ENCODE measurements at places on chromosomes 1 and 21. TPM values are rescaled to one million over a fixed set of nuclear protein-coding genes. Genes with fewer than 3 reads are reported as not detected.

CFAP74 gene
- total RNA-seq: 0.09 TPM

FALEC gene
- total RNA-seq: 0.19 TPM

GPR3 gene
- total RNA-seq: 0.09 TPM

PLEKHN1 gene
- total RNA-seq: 0.14 TPM

GRCh38 chr1:35559317-35559944 is 1.8 kb downstream of the NCDN start:
- H3K4me1 ChIP-seq: peaks cover 43% of the 10 kb centered on the region
- H3K27me3 ChIP-seq: no peaks in the 10 kb centered on the region
- H3K36me3 ChIP-seq: peaks cover 13% of the 10 kb centered on the region
- DNase-seq: no peak

DNA sequence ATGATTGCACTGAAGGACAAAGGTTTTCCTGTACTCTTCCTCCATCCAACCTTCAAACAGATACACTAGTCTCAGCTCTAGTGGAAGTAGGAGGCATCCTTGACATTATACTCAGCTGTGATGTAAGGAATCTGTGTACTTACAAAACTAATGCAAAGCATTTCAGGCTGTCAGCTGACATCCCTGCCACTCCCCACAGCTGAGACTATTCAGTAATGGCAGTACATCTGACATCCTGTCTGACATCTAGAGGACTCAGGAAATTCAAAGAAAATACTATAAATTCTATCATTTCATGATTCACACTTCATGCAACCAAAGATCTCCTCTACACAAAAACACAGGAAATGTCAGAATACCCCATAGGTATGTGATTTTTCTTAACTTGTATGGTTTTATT is 325.8 kb downstream of the SMYD3 start:
- no peaks in the 10 kb centered on the region for H3K4me1 ChIP-seq
- no peaks in the 10 kb centered on the region for H3K27me3 ChIP-seq
- H3K4me3 ChIP-seq: no peak overlapping the region
- no peak overlapping the region for H3K27ac ChIP-seq
- no peaks in the 10 kb centered on the region for H3K36me3 ChIP-seq

- peak; percentile 80 for DNase-seq
- H3K36me3 ChIP-seq: no peaks in the 10 kb centered on the region
- H3K27ac ChIP-seq: no peak overlapping the region
- H3K27me3 ChIP-seq: no peaks in the 10 kb centered on the region
- H3K4me1 ChIP-seq: no peaks in the 10 kb centered on the region
Observed at GRCh38 chr1:65687428-65688214, 105.1 kb upstream of the PDE4B start.

DNA sequence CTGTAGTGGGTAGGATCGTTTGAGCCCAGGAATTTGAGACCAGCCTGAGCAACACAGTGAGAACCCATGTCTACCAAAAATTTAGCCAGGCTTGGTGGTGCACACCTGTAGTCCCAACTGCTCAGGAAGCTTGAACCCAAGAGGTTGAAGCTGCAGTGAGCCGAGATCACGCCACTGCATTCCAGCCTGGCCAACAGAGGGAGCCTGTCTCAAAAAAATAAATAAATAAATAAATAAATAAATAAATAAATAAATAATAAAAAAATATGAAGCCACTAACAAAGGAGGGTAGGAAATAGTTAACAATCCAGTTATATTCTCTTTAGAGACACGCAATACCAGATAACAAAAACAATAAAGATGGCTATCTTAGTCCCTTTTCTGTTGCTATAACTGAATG is 11.9 kb upstream of the CBR3 start:
- H3K27ac ChIP-seq: no peak overlapping the region
- H3K4me1 ChIP-seq: peaks cover 19% of the 10 kb centered on the region
- DNase-seq: no peak
- H3K4me3 ChIP-seq: no peak overlapping the region
- H3K36me3 ChIP-seq: no peaks in the 10 kb centered on the region
- peaks cover 2% of the 10 kb centered on the region for H3K27me3 ChIP-seq

GRCh38 chr1:175075572-175076568 is 8.2 kb downstream of the TNN start:
- no peak for DNase-seq
- H3K27me3 ChIP-seq: no peaks in the 10 kb centered on the region
- no peaks in the 10 kb centered on the region for H3K36me3 ChIP-seq
- no peak overlapping the region for H3K27ac ChIP-seq
- H3K4me1 ChIP-seq: peaks cover 10% of the 10 kb centered on the region

GRCh38 chr1:19462781-19463503 is 22.4 kb downstream of the CAPZB start:
- peaks cover 6% of the 10 kb centered on the region for H3K36me3 ChIP-seq
- H3K4me1 ChIP-seq: peaks cover 24% of the 10 kb centered on the region
- peak; percentile 85 for DNase-seq
- H3K27me3 ChIP-seq: no peaks in the 10 kb centered on the region
- H3K27ac ChIP-seq: peak overlapping the region; percentile 85

DNA sequence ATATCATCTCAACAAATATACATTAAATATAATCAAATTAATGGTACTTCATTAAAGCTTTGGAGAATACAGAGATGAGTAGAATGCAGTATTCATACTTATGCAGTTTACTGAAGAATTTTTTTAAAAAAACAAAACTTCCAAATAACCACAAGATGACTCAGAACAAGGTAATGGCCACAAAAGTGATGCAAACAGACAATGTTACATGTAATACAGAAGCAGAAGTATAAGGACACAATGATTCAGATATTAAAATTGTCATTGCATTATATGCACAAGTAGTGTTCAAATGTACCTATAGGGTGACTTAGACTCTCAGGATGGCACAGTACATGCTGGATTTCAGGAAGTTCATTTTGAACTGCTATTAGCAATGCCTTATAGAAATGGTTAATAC is 227.2 kb upstream of the ST6GALNAC5 start:
- H3K4me3 ChIP-seq: no peak overlapping the region
- H3K36me3 ChIP-seq: no peaks in the 10 kb centered on the region
- no peaks in the 10 kb centered on the region for H3K27me3 ChIP-seq

DNA sequence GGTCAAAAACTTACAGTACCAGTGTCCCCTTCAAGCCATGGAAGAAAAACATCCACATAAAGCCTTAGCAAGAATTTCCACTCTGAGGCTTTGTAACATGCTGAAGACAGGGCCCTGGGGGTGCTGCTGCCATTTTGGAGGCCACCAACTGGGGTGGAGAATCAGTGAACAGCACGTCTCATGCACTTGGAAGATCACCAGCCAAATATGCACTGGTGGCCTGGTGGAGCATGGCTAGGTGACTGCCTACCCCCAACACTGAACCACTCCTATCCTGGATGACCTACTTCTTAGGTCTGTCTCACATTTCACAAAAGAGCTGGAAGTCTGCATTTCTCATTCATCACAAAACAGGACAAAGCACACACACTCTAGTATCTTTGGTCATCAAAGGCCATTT is 126.4 kb downstream of the COL24A1 start:
- no peak overlapping the region for H3K4me3 ChIP-seq
- no peak overlapping the region for H3K27ac ChIP-seq
- H3K4me1 ChIP-seq: no peaks in the 10 kb centered on the region
- no peaks in the 10 kb centered on the region for H3K36me3 ChIP-seq
- no peaks in the 10 kb centered on the region for H3K27me3 ChIP-seq

DNA sequence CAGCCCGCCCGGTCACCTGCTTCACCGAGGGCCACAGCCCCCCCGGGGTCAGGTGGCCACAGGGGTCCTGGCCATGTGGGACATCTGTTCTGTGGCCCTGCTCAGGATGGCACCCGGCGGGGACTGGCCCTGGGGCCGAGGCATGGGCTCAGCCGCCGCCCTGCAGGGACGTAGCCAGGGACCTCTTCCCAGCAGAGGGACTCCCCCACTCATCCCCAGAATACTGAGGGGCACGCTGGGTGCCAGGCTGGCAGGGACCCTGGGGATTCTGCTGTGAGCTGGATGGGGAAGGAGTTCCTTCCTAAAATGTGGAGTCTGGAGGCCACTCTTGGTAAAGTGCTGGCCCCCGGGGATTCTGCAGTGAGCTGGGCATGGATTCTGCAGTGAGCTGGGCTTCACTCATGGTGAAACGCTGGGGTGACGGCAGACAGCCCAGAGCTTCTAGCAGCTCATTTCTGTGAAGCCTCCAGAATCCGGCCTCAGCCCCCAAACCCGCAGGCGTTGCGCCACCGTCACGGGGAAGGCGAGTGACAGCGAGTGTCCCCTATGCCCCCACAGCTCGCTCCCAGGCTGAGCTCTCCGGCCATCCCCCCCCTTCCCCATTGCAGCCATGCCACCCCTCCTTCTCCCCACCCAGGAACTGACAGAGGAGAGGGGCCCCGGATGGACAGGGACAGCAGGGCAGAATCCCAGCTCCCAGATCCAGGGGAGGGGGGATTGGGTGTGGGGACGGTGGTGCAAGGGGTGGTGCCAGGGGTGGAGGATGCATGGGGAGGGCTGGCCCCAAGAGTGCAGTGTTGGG is 1.4 kb downstream of the ITGB2 start:
- peaks cover 21% of the 10 kb centered on the region for H3K36me3 ChIP-seq
- H3K4me1 ChIP-seq: peaks cover 17% of the 10 kb centered on the region
- no peak for DNase-seq
- H3K4me3 ChIP-seq: peak overlapping the region; percentile 72
- H3K27ac ChIP-seq: peak overlapping the region; percentile 75
- no peaks in the 10 kb centered on the region for H3K27me3 ChIP-seq

- no peak overlapping the region for H3K27ac ChIP-seq
- H3K4me1 ChIP-seq: peaks cover under 1% of the 10 kb centered on the region
- no peak for DNase-seq
- H3K36me3 ChIP-seq: no peaks in the 10 kb centered on the region
- H3K4me3 ChIP-seq: no peak overlapping the region
Observed at GRCh38 chr1:234856845-234857245, 246.9 kb upstream of the IRF2BP2 start.

DNA sequence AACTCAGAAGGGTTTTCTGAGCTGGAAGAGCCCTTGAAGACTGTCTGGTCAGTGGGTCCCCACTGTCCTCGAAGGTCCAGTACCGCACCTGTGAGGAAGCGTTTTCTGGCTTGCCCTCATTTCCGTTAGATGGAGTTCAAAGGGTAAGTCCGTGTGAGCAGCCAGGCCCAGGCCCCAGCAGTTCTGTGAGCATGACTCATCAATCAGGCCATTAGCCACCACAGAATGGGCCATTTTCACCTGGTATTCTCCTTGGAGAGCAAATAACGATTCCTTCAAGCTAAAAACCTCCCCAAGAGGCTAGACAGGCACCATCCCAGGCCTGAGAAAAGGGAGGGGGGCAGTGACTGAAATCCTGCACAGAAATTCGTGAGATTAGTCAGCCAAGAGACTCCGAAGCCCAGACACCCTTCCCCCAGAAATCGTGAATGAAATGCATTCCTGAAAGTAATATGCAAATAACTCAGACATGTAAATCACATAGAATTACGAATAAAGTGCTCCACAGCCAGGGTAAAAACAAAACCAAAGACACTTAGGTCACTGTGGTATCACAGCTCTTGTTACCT is 66.0 kb downstream of the BCAR3 start:
- H3K27ac ChIP-seq: no peak overlapping the region
- DNase-seq: no peak
- no peak overlapping the region for H3K4me3 ChIP-seq
- H3K4me1 ChIP-seq: no peaks in the 10 kb centered on the region
- H3K27me3 ChIP-seq: no peaks in the 10 kb centered on the region

DNA sequence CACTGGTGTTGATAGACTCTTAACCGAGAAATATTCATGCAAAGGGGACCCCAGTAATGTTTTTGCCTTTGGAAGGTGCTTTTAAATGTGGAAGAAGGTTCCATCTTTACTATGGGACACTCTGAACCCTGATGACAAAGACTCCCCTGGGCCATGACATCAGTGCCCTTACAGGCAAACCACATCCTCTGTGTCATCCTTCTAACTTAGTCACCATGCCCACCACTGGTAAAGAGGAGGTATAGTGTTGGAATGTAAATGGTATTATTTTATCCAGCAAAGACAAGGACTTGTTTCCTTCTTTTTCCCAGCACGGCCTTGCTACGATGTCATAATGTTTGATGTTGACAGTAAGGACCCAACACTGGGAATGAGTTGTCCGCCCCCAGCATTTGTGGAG is 12.6 kb downstream of the METTL13 start:
- no peaks in the 10 kb centered on the region for H3K4me1 ChIP-seq
- no peak for DNase-seq
- H3K27ac ChIP-seq: no peak overlapping the region
- no peak overlapping the region for H3K4me3 ChIP-seq
- H3K27me3 ChIP-seq: no peaks in the 10 kb centered on the region

- no peak overlapping the region for H3K27ac ChIP-seq
- no peaks in the 10 kb centered on the region for H3K4me1 ChIP-seq
- H3K4me3 ChIP-seq: no peak overlapping the region
- no peaks in the 10 kb centered on the region for H3K27me3 ChIP-seq
- no peak for DNase-seq
Observed at GRCh38 chr1:46363121-46363520, 22.5 kb downstream of the NSUN4 start.

DNA sequence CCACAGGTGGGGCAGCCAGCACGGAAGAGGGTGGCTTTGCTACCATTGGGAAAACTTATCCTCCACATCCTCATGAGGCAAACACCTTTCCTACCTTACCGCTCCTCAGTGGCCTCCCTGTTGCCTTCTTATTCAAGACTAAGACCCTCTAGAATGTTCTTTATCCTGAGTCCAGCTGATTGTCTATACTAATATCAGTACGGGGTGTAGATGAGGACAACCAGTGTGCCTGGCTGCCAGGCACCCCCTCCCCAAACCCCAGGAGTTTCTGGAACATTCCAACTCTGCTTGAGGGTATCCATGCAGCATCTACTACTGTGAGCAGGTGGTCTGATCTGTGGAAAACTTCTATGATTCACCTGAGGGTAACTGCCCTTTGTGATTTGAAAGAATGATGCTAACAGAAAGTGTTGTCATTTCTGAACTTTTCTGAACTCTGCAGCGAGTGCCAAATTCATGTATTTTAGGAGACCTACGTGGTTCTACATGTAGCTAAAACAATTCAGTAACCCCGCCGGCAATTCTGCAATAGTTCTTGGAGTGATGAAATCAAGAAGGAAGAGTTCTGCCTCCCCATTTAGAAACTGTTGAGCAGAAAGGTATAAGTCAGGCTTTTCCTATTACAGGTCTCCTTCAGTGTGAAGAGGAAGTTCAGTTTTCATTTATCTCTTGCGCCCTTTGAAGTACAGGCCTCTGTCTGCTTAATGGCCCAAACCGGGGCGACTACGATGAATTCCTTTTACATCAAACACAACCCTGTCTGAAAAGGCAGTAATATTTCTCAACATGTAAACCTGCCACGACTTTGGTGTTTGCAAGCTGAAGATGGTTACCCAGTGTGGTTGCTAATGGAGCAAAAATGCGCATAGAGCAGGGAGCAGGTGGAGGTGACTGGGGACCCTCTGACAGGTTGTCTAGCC is 80.4 kb downstream of the RUNX1 start:
- peaks cover 66% of the 10 kb centered on the region for H3K36me3 ChIP-seq
- H3K27me3 ChIP-seq: no peaks in the 10 kb centered on the region
- peak overlapping the region; percentile 61 for H3K27ac ChIP-seq
- H3K4me3 ChIP-seq: no peak overlapping the region
- peaks cover 53% of the 10 kb centered on the region for H3K4me1 ChIP-seq

- H3K36me3 ChIP-seq: no peaks in the 10 kb centered on the region
- no peak for DNase-seq
- no peak overlapping the region for H3K27ac ChIP-seq
- H3K4me3 ChIP-seq: no peak overlapping the region
Observed at GRCh38 chr1:59543211-59543668, 246.3 kb downstream of the FGGY start.

All from thymus (tissue), 14 donors.